Effector CD8-positive, alpha-beta T cell (primary cell): ENCODE measurements at places on chromosomes 3 and 15.

- DNase-seq = no peak
Observed at GRCh38 chr3:24502690-24503089, 8.0 kb upstream of the THRB start.

- DNase-seq = no peak
Observed at GRCh38 chr15:96335411-96336024, 5.0 kb downstream of the NR2F2 start.

GRCh38 chr15:95953032-95953431 is 377.5 kb upstream of the NR2F2 start:
- no peak for DNase-seq

GRCh38 chr3:184737641-184738505 is 26.0 kb upstream of the MAGEF1 start:
- no peak for DNase-seq

DNA sequence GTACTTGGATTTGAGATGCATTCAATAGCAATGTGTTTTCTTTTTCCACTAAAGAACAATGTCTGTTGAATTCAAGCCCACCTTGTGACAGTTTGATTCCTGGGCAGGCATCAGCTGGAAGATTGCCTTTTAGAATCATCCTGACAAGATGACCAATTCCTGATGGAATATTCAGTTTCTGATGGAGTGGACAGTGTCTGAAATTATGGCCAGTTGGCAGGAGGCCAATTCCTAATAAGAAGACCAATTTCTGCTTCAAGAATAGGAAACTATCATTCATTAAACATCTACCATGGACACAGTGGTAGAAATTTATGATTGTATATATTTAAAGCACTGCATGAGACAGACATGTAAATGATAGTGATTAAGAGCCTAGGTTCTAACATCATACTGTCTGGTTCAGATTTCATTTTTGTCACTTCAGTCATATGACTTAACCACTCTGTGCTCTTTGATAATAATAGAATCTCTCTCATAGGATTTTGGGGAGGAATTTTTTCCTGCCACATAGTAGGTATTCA is 133.6 kb downstream of the CLSTN2 start:
- DNase-seq = no peak

GRCh38 chr3:156892701-156893100 is 66.5 kb downstream of the LEKR1 start:
- DNase-seq = no peak

DNA sequence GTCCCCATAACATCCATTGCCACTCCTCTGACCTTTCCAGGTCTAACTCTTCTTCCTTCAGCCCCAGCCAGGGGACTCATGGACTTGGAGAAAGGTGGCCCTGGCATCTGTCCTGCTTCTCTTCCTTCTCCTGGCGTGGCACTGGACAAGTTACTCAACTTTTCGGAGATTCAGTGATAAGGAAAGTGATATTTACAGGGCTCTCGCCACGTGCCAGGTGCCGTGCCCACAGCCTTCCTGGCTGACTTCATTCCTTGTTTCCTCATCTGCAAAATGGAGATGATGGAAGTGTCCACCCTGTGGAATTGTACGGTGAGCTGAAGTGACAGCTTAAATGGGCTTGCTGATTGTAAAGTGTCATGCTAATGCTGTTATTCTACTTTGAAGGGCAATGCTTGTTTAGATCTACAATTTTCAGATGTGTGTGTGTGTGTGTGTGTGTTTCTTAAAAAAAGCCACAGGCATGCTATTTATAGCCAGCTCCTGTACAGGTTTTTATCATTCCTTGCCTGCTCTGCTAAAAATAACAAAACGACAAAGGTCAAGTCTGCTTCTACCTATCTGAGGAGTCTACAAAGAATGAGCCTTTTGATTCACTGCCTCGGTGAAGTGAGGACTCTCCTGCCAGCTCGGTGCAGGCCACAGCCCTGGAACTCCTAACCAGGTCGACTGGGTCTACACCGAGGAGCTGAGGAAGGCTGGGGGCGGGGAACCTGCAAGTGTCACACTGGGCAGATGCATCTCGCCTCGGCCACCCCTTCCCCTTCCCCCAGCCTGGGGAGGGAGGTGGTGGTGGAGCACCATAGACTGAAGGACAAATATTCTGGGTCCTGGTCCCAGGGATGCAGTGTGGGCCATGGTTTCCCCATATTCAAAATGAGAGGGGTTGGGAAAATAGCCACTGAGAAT is 11.4 kb upstream of the ATP2B2 start:
- no peak for DNase-seq

DNA sequence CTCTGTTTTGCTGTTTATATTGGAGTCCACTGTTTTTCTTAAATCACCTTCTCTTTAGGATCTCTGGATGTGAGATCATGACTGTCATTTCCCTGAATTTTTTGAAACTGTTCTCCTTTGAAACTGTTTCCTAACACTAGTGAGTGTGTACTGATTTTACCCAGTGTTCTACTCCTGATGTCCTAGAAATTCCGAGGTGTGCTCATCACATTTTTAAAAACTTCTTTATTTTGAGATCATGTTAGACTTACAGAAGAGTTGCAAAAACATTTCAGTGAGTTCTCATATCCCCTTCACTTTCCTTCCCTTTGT is 292.6 kb downstream of the NFKBIZ start:
- no peak for DNase-seq

- DNase-seq = no peak
Observed at GRCh38 chr3:193832833-193833413, 239.9 kb downstream of the OPA1 start.

DNA sequence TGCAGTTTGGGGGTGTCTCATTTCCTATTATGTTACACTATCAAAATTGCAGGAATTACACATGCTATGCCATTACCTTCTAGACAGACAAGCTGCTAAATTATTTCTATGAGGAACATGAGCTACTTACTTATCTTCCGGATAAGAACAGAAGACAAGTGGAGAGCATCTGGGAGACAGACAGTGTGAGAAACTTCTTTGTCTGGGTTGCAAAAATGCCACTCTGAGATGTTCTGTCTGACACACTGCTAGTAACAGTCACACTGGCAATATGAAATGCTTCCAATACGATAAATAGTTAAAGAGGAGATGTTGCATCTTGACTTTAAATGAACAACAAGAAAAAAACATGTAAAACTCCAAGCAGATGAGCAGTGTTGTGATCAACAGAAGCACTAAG is 40.1 kb downstream of the LSAMP start:
- DNase-seq = no peak

DNA sequence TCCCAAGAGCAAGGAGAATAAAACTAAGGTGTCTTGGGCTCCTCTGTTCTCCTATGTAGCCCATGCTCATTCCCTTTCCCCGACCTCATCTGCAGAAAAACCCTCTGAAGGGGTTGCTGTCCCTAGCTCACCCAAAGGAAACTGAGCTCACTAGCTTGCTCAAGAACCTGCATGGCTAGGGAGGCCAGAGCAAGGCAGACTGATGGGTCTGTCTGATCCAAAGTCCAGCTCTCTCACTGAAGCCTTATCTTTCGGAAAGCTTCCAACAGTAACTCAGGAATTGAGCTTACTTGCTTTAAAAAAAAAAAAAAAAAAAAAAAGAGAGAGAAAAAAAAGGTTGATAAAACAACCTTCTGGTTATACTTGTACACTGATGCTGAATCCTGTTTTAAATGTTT is 141.4 kb upstream of the TOPAZ1 start:
- DNase-seq = no peak

DNA sequence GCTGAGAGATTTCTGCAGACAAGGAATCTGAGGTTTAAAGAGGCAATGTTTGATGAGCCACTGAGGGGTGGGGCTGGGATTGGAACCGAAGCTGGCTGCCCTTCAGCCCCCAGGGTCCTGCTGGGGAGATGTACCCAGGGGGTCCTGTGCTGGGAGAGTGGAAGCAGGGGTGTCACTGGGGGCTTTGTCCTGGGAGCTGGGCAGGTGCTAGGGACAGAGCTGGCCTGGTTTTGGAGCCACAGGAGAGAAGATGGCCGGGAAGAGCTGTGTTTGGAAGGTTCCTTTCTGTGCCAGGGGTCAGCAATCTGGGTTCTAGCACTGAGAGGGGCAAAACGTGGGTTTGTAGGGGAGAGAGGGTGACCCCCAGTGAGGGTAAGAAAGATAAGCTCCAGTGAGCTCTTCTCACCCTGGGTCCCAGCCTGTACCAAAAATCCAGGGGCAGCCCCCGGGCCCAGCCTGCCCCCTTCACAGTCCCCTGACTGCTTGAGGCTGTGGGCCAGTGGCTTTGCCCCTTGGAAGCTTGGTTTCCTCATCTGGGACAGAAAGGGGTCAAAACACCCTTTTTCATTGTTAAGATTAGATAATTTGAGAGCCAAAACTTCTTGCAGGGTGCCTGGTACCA is 69.6 kb downstream of the SMAD3 start:
- DNase-seq = no peak

GRCh38 chr3:16365491-16366128 is 100.6 kb downstream of the OXNAD1 start:
- DNase-seq = no peak
